Glomerular endothelial cell (primary cell): ENCODE measurements at places on chromosomes 1 and 21. TPM values are rescaled to one million over a fixed set of nuclear protein-coding genes. Genes with fewer than 3 reads are reported as not detected.

The BRINP2 gene
- total RNA-seq, result not detected in 2 replicates

- no peak for DNase-seq
Measured at GRCh38 chr1:200866521-200866920, 6.3 kb upstream of the GPR25 start.

DNA sequence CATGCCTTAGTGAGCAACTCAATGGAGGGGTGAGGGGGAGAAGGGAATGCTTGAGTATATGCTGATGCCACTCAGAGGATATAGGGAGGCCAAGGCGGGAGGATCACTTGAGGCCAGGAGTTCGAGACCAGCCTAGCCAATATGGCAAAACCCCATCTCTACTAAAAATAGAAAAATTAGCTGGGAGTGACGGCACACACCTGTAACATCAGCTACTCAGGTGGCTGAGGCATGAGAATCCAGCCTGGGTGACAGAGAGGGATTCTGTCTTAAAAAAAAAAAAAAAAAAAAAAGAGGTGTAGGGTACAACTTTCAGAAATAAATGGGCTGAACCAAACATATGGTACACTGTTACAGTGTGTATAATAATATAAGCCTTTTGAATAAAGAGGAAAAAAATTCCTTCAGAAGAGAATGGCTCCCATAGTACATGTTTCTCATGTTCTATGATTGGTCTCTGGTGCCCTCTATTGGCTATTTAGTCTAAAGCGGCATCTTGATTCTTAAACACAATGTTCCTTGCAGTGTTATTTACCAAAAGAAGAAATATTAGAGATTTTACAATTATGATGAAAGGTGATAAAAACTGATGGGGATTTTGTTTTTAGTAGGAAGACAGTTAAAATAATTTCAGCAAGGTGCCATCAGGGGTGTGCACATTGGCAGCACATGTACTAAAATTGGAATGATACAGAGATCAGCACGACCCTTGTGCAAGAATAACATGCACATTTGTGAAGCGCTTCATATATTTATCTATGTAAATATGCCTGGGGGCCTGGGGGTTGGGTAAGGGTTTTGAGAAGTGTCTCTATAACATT lies 109.8 kb downstream of the PATJ start:
- peak; percentile 78 for DNase-seq

DNA sequence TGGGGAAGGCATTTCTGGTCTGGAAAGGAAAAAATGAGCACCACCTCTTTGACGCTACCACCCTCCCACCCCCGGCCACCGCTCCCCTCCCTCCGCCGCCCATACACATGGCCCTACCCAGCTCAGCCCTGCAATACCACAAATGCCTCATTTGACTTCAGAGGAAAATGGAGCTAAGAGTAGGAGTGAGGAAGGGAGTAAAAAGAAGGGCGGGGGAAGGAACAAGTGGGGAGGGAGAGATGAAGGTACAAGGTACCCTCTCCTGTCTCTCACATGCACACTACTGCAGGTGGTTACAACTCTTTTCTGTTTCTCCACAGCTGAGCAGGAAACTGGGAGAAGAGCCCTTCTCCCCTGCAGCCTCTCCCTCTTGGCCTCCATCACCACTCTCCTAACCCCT lies 7.1 kb downstream of the SYT2 start:
- no peak for DNase-seq

- DNase-seq, result no peak
Measured at GRCh38 chr1:183871601-183872000, 66.7 kb downstream of the RGL1 start.

- no peak for DNase-seq
Measured at GRCh38 chr1:161718559-161719324, 2.6 kb upstream of the FCRLB start.
